ENCODE measurements at places on chromosomes 4 and X.

DNA sequence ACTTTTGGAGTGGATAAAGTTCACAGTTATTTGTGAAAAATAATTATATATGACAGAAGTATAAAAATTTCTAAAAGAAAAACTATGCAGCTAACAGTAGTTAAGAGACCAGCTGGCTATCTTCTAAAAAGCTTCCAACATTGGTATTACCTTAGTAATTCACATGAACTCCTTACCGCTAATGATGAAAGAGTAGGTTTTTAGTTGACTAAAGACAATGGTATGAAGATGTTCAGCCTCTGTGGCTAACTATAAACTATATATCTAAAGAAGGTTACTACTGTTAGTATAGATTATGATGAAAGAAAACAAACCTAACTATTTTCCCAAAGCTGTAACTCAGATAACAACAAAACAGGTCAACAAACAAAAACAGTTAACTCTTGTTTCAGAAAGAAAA lies 10.4 kb downstream of the CCNI start:
- DNase-seq = no peak

GRCh38 chr4:45663003-45663402 lies 460.9 kb downstream of the GABRG1 start:
- DNase-seq = peak; percentile 83

GRCh38 chr4:186624951-186625350 lies 69.6 kb upstream of the MTNR1A start:
- no peak for DNase-seq

DNA sequence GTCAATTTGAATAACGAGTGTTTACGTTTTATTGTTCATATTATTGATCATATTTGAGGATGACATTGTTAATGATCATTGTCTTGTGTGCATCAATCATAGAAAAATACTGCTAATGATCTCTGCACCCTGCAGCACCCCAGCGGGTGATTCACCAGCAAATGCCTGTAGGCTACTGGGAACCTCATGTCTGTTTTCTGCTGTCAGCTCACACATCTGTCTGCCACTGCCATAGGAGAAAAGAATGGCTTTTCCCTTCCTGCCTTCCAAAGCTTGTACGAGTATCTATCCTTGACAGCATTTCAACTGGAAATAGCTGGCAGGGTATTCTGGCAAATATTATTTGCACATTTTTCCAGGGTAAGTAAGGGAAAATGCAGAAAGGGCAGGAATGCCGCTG lies 272.1 kb upstream of the TRAM1L1 start:
- DNase-seq = no peak

- DNase-seq = no peak
Measured at GRCh38 chr4:149768477-149768876, 47.2 kb downstream of the IQCM start.

DNA sequence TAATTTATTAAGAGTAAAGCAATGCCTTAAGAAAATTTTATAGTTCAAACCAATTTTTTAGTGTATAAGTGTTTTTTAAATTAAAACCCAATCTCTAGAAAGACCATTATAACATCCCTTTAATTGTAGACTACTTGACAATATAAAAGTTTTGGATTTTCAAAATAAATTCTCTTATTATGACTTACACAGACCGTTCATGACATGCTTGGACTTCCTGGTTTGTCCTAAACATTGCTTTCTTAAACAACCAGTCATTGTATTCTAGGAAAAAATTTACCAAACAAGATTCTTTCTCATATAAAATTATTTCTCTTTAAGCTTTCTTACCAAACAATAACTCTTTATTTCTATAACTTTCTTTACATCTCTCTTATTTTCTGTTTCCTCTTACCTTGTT lies 49.0 kb upstream of the CXorf51A start:
- no peak for DNase-seq

GRCh38 chr4:6195602-6196319 lies 4.6 kb downstream of the JAKMIP1 start:
- DNase-seq = no peak

- DNase-seq = no peak
Measured at GRCh38 chrX:22818061-22818460, 181.7 kb upstream of the DDX53 start.

- no peak for DNase-seq
Measured at GRCh38 chr4:46484881-46485280, 95.0 kb upstream of the GABRA2 start.

- DNase-seq = no peak
Measured at GRCh38 chr4:151905197-151905596, 144.4 kb upstream of the GATB start.

DNA sequence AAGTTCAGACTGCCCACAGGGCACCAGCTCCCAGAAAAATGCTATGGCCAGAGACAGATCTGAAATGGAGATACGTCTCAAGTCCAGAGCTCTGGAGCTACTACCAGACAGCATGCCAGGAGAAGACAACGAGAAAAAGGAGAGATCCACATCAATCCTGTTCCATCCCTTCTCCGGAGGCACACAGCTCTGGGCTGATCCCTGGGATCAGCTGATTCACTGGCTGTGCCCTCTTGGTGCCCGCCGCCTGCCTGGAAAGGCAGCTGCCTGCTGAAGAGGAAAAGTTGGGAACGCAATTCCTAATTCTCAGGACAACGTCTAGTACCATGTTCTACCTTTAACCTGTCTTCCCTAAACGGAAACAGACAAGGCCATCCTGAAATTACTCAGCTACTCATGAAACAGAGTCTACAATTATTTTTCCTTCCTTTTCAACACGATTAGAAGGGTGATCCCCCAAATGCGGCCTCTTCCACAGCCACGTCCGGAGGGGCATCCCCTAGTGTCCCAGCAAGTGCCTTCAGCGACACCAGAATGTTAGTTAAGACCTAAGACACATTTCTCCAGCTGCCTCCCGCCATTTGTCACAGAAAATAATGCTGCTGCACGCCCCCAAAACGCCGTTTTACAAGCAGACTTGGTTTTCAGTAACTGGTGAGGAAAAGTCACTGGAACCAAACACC lies 2.4 kb downstream of the ZFYVE28 start:
- no peak for DNase-seq

GRCh38 chr4:111689214-111689613 lies 456.0 kb upstream of the FAM241A start:
- DNase-seq = no peak

GRCh38 chr4:153645183-153645582 lies 38.9 kb upstream of the TLR2 start:
- no peak for DNase-seq

GRCh38 chr4:95105983-95106382 lies 348.2 kb downstream of the BMPR1B start:
- no peak for DNase-seq

DNA sequence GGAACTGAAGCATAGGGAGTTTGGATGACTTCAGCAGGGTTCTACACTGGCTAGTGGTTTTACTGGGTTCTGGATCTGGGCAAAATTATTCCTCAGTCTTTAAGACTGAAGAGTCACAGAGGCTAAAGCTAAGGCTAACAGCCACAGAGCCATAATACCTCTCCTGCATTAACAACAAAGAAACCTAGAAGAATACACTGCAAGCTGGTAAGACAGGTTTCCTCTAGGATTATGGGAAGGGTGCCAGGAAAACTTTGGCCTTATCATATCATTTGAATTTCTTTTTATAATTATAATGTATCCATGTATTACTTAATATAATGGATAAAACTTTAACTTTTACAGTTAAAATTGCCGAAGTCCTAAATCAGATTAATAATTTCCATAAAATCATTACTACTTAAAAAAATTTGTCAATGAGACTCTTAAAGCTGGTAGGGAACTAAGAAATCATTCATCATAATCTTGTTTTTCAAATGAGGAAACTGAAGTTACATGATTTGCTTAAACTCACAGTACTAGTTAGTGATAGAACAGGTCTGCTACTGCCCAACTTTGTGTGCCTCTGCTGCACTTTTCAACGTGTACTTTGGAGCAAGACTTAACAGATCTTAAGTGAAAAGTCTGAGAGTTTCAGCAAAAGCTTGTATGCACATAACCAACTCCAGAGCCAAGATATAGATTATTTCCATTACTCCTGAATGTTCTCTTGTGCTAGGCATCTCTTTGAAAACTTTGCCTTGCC lies 24.2 kb upstream of the PGRMC2 start:
- no peak for DNase-seq

DNA sequence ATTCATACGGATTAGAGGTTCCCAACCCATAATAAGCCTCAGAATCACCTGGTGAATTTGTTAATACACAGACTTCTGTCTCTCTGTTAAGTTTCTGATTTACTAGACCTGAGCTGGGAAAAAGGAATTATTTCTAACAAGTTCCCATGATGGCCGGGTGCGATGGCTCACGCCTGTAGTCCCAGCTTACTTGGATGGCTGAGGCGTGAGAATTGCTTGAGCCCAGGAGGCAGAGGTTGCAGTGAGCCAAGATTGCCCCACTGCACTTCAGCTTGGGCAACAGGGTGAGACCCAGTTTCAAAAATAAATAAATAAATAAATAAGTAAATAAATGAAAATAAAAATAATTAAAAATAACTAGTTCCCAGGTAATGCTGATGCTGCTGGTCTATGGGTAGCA lies 412.3 kb downstream of the GALNTL6 start:
- DNase-seq = no peak

GRCh38 chr4:184166736-184167135 lies 50.9 kb downstream of the ENPP6 start:
- DNase-seq = peak; percentile 1

DNA sequence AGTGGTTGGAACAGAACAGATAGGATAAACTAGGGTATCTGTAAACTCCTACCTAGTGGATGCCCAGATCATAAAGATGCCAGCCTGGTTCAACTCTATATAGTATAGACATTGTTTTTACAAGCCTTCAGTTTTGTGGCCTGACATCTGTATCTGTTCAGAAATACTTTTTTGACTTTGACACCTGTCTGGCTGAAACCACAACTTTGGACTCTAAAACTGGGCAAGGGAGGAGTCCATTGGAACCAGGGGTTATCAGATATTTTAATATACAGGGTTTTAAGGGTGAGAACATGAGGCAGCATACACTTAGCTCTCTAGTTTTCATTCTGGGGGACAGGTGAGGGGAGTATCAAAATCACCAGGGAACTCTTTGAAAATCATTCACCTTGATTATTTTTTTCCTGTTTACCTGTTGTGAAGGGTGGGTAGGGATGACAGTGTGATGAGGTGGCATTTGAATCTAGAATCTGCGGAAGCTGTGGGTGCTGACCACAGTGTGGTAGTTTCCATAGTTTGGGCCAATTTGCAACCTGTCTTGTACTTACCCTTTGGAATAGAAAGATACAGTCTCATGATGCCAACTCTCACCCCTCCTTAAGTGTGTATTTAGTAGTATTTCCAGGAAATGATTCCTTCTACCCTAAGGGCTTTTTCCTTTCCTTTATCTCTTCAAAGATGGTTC lies 20.6 kb downstream of the GAB1 start:
- no peak for DNase-seq

GRCh38 chr4:109887071-109887470 lies 25.6 kb upstream of the EGF start:
- DNase-seq = no peak

- DNase-seq = no peak
Measured at GRCh38 chrX:13252726-13253125, 67.1 kb downstream of the ATXN3L start.

- DNase-seq = no peak
Measured at GRCh38 chrX:56314334-56314733, 82.2 kb downstream of the KLF8 start.

DNA sequence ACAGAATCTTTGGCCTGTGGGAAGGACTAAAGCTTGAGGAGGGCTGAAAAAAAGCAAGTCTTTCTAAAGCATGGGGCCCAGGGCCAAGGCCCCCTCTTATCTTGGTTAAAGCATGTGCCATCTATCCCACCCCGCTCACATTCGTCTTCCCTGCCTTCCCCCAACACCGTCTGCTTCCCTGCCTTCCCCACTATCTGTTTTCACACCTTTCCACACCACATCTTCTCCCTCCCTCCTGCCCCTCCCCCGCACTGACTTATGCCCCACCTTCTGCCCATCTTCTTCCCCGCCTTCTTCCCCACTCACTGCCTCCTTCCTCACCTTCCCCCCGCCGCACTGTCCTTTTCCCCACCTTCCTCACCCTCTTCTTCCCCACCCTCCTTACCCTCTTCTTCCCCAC lies 890 bp upstream of the NAP1L5 start:
- DNase-seq = no peak

GRCh38 chrX:111585337-111585736 lies 73.9 kb downstream of the SERTM2 start:
- no peak for DNase-seq

GRCh38 chr4:186058253-186058979 lies 10.5 kb upstream of the TLR3 start:
- DNase-seq = no peak

DNA sequence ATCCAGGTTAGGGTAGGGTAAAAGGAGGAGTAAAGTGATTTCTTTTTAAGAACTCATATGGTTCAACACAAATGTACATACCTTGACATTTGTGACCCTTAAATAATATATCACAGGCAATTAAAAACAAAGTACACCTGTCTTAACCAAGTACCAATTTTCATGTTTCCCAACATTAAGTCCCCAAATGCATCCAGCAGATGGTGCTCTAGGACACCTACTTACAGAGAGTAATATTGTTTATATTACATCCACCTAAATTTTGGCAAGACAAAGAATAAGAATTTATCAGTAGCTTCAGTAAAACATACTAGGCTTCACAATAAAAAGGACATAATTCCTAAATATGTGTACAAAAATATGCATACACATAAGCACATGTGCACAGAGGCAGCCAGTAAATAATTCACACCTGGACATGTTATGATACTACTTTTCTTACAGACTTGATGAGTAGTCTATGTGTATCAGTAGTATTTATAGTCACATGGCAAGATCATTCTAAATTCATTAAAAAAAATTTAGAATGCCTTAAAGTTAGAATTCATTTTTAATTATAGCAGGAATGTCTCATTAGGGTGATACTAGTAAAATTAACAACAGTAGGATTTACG lies 219.7 kb downstream of the DCLK2 start:
- DNase-seq = peak; percentile 65

DNA sequence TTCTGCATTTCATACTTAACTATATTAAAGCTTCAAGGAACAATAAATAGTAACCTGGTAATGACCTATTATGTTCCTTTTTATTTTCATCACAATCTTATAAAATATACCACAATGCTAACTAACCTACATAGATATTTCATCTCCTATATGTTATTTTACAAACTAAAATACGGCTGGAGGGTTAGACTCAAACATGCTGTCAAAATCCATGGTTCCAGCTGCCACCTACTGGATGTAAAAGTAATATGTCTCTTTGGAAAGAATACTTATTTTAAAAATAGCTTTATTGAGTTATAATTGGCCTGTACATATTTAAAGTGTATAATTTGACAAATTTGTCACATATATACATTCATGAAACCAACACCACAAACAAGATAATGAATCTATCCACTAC lies 15.0 kb downstream of the RGN start:
- no peak for DNase-seq

- peak; percentile 11 for DNase-seq
Measured at GRCh38 chr4:40046311-40046980, 10.2 kb upstream of the N4BP2 start.

GRCh38 chr4:140884431-140885058 lies 128.4 kb upstream of the TBC1D9 start:
- DNase-seq = peak; percentile 83
